ENCODE measurements at places on chromosomes 6 and 20.

- DNase-seq, result no peak
Measured at GRCh38 chr6:133407320-133408100, 166.4 kb downstream of the EYA4 start.

GRCh38 chr6:136895901-136896300, 26.2 kb upstream of the SLC35D3 start:
- DNase-seq, result no peak

GRCh38 chr6:131995917-131996316, 44.7 kb upstream of the CCN2 start:
- no peak for DNase-seq

DNA sequence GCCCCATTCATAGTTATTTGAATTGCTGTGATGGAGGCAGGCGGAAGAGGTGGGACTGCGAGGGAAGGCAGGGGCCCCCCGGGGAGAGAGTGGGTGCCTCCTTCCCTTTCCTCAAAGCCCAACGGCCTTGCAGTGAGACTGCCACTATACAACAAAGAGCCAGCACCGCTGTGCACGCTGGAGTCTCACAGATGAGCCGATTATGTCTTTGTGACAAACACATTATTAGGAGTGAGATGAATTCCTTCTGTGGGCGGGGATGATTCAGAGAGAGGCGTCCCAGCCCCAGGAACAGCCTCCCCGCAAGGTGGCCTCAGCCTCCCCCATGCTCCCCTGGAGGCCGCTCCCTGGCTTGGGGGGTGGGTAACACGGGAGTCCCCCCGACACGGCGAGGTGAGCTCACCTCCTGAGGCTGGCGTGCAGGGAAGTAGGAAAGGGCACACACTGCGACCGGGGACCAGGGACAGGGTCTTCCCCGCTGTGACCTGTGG, 26.7 kb downstream of the NTSR1 start:
- no peak for DNase-seq

- peak; percentile 4 for DNase-seq
Measured at GRCh38 chr6:113461153-113461932, 395.8 kb upstream of the MARCKS start.

DNA sequence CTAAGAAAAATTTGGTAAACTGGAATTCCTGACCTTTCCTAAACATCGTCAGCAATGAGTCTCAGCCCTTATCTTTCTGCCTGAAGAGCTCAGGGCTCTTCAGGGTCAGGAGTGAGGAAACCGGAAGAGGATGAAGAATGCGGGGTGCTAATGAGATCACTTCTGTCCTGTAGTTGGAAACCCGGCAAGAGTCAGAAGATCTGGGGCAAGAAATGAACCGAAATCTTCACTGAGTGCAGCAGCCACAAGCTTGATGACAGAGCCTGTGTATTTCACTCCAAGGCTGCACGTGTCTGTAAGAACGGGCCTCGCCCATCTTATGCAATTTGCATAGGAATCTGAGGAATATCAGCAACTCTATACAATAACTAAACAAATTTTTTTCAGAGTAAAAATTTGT, 60.4 kb upstream of the QKI start:
- DNase-seq, result no peak

Measured in NCI-H1694 (cell line).